ENCODE measurements at places on chromosomes 12 and 14.

- DNase-seq = no peak
Measured at GRCh38 chr12:89183985-89184435, 168.3 kb downstream of the DUSP6 start.

DNA sequence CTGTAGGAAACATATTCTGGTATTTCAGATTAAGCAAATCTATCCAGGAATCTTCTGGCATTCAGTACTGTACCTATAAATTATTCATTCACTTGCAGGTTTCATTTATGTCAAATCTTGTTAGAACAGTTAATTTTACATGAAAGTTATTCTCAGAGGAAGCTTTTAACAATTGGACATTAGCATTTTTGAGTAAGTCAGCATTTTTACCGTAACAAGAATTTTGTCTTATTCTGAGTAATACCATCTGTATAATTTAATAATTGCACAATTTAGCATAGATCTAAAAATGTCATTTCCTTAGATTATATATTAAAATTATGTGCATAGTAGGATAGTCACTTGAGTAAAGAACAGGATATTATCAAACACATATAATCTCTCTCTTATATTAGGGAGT is 764.8 kb upstream of the LRFN5 start:
- no peak for DNase-seq

- DNase-seq = no peak
Measured at GRCh38 chr12:130878193-130879185, 6.6 kb downstream of the RAN start.

DNA sequence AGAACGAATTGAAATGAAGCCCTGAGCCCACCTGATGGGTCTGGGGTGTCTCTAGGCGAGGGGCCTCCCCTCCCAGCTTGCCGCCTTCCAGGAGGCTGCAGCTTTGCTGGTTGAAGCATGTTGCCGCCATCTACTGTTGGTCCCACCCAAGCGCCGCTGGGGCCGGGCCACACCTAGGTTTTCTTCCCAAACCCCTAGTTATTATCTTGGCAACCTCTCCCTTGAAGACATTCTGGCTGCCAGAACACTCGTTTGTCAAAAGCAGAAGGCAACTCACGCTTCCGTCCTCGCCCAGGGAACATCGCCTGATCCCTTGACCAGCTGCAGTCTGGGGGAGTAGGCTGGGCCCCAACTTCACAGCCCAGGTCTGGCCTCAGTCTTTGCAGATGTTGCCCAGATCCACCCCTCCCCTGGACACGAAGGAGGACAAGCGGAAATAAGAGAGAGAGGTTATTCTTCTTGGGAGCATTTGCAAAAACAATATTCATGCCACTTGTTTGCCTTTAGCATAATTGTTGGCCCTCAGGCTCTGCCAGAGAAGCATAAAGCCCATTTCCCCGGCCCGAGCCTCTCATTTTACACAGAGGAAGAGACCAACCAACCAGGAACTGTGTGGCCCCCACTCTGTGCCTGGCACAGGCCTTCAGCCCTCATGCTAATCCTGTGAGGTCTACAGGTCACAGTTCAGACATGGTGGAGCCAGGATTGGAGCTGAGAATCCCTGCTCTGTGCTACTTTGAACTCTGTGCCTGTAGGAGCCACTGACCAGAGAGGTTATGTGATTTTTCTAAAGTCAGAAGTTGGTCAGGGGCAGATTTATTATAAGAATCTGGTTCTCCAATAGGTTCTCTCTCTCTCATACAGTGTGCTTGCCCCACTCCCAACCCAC is 6.8 kb downstream of the EMP1 start:
- DNase-seq = no peak

- no peak for DNase-seq
Measured at GRCh38 chr12:110337912-110338710, 57.1 kb downstream of the ATP2A2 start.

- no peak for DNase-seq
Measured at GRCh38 chr12:2794191-2794735, 507 bp upstream of the FKBP4 start.

- no peak for DNase-seq
Measured at GRCh38 chr14:104782808-104783139, 12.8 kb downstream of the AKT1 start.

- no peak for DNase-seq
Measured at GRCh38 chr14:92589213-92589852, 75.8 kb downstream of the RIN3 start.

- no peak for DNase-seq
Measured at GRCh38 chr12:2402073-2402579, 349.3 kb downstream of the CACNA1C start.

Data from stimulated activated CD4-positive, alpha-beta T cell treated with anti-CD3 and anti-CD28 coated beads, Interleukin-15, amount 100 ng/mL, for 48 hours (primary cell).